ENCODE measurements at places on chromosomes 7 and 10.

- no peak for DNase-seq
These were observed 216.3 kb downstream of the ADARB2 start for GRCh38 chr10:1520909-1521565.

DNA sequence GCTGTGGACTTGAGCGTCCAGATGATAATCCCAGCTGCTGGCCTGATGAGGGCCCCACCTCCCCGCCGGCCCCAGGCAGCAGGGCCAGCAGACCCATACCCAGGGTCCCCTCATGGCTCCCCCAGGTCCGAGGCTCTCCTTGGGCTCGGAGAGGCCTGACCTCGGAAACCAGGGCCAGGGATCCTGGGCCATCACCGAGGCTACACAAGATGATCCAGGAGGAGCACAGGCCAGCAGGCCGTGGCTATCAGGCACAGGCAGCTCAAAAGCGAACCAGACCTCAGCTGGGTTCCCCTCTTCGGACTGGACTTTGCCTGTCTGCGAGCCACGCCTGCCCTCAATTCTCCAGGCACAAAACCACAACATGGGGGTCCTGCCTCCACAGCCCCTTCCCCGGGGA, 17.4 kb downstream of the PDGFA start:
- no peak for DNase-seq

DNA sequence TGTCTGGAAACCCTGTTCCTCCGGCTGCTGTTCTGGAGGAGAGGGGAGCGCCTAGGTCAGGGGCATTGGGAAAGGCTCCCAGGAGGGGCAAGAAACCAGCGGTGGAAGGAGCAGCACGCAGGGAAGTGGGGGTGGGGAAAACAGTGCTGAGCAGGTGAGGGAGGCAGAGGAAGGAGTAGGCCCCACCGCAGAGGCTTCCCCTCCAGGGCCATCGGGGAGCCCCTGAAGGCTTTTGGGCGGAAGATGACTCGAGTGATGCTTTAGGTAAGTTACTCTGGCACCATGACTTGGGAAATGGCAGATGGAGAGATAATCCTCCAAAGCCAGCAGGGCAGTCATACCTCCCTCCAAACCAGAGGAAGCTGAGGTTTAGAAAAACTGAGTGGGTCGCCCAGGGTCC, 106.5 kb upstream of the ANLN start:
- no peak for DNase-seq

- DNase-seq: no peak
These were observed 11.7 kb downstream of the CYP26A1 start for GRCh38 chr10:93085272-93085859.

DNA sequence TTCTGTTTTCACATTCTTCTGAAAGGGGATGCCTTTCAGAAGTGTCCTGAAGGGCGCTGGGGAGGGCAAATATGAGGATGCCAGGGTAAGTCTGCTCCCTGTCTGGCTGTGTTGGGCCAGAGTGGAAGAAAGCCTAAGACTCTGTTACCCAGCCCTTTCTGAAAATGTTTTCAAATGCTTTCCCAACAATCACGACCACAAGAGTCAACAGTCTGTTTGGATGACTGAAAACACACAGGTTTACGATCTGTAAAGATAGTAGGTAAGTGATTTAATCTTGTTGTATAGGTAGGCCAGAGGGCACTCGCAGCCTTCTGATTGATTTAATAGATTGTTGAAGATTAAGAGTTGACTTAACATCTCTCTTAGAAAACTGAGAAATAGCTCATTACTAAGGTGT, 13.2 kb downstream of the SGPL1 start:
- no peak for DNase-seq

- no peak for DNase-seq
These were observed 247.0 kb downstream of the SORCS1 start for GRCh38 chr10:106917452-106918055.

DNA sequence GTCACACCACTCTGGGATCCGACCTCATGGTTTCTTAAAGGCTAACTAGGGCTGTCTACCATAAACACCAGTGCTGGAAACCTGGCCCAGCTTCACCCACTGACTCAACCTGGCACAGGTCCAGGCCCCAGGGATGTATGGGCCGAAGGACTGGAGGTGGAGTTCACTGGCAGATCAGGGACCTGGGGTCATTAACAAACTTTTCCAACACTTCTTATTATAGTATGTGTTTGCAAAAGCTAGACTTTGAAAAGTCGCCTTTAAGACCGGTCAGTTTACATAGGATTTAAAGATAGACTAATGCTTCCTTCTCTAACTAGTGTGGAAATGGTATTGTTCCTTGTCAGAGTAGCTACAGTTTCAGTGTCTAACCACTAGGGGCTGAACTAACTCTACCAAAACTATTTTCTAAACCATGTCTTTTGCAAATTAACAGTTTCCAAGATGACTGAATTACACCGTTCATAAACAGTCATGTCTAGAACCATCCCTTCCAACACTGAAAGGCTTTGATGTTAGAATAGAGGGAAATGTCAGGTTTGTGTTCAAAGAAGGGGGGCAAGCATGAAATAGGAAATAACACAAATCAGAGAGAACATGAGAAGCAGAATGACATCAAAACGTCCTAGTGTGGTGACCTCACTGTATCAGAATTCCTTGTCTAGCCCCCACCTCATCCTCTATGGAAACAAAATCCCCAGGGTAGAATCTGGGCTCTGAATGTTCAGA, 29.7 kb downstream of the STN1 start:
- peak; percentile 64 for DNase-seq

GRCh38 chr10:11658801-11659368, 47.4 kb upstream of the USP6NL start:
- no peak for DNase-seq

- DNase-seq: no peak
These were observed at the start of gene SLC13A4 for GRCh38 chr7:135728136-135728669. Gene SLC13A4 (minus strand): TSS chr7:135728186. CDS start chr7:135727496, 690 bp downstream.

GRCh38 chr7:130425796-130426195, 15.0 kb downstream of the CEP41 start:
- no peak for DNase-seq

- DNase-seq: no peak
These were observed 125.6 kb downstream of the DNAJB6 start for GRCh38 chr7:157462419-157462771.

DNA sequence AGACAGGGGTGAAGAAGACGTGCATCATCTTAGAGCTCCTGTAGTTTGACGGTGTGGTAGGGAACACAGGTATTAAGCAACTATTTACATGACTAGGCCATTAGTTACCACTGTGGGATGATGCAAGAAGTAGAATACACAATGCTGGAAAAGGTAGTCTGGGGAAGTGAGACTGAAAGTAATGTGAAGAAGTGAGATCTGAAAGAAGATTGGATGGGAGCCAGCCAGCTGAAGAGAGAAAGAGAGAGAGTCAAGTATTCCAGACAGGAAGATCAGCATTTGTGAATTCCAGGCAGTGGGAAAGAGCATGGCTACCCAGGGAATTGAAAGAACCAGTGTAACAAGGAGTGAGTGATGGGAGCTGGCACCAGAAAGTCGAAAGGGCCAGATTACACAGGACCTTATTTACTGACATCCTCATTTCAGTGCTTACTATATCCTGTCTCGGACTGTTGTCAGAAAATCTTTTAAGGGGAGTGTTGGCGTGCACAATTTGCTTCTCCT, 4.0 kb upstream of the CFAP58 start:
- peak; percentile 41 for DNase-seq

GRCh38 chr7:5758753-5759335, 22.6 kb downstream of the RNF216 start:
- no peak for DNase-seq

GRCh38 chr7:31687024-31687748, at the start of gene PPP1R17:
Gene PPP1R17 (plus strand): TSS chr7:31687215. CDS start chr7:31692442, 5,227 bp downstream.
- DNase-seq: no peak

GRCh38 chr7:30771880-30772425, 736 bp downstream of the MINDY4 start:
- peak; percentile 59 for DNase-seq

DNA sequence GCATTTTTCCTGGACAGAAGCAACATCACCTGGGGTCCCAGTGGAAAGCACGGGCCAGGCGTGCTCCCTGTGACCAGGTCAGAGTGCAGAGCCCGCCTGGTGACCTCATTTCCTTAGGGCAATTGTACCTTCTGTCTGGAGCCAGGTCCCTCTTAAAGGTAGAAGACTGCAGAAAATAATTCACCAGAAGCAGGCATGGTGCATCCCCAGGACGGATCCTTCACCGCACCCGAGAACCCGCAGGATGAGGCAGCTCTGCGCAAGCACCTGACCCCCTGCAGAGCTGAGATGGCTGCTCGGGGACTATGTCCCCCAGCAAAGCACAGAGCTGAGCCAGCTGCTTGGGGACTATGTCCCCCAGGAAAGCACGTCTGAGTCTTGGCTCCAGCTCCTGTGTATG, 557.6 kb downstream of the PTPRN2 start:
- DNase-seq: no peak

- no peak for DNase-seq
These were observed 11.4 kb upstream of the HKDC1 start for GRCh38 chr10:69208761-69209160.

- DNase-seq: no peak
These were observed 199.5 kb upstream of the PFKP start for GRCh38 chr10:2867788-2868299.

DNA sequence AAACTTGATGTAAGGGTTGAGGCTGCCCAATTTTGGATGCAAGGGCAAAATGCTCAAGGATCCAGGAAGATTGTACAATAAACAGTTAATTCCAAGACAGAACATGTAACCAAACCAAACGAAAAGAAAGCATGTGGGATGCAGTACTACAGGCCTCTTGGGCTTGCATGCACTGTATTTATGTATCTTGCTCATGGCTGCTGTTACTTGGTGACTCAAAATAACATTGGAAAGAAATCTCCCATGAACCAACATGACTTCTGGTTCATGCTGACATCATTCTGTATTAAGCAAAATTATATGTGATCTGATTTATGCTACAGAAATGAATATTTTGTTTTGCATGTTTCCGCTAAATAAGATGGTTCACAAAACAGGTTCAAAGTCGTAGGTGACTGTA, 65.9 kb upstream of the FZD1 start:
- no peak for DNase-seq

GRCh38 chr7:1086588-1087464, 1.1 kb upstream of the GPER1 start:
- peak; percentile 94 for DNase-seq

DNA sequence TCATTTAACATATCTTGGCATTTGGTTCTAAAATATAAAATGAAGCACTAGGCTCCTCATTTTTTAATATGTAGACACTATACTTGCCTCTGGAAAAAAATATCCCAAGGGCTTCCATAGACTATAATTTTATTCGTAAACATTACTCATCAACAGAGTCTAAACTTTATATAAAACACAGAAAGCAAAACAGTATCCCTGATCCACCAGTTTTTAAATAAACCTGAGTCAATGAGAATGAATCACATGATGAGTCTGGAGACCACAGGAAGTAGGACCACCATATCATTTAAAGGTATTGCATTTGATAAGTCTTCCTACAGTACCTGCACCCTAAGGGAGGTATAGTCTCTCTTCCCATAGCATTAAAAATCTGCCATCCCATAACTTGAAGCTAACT, 228.0 kb downstream of the DGKI start:
- no peak for DNase-seq

GRCh38 chr7:30970074-30970473, 6.3 kb downstream of the GHRHR start:
- DNase-seq: no peak

DNA sequence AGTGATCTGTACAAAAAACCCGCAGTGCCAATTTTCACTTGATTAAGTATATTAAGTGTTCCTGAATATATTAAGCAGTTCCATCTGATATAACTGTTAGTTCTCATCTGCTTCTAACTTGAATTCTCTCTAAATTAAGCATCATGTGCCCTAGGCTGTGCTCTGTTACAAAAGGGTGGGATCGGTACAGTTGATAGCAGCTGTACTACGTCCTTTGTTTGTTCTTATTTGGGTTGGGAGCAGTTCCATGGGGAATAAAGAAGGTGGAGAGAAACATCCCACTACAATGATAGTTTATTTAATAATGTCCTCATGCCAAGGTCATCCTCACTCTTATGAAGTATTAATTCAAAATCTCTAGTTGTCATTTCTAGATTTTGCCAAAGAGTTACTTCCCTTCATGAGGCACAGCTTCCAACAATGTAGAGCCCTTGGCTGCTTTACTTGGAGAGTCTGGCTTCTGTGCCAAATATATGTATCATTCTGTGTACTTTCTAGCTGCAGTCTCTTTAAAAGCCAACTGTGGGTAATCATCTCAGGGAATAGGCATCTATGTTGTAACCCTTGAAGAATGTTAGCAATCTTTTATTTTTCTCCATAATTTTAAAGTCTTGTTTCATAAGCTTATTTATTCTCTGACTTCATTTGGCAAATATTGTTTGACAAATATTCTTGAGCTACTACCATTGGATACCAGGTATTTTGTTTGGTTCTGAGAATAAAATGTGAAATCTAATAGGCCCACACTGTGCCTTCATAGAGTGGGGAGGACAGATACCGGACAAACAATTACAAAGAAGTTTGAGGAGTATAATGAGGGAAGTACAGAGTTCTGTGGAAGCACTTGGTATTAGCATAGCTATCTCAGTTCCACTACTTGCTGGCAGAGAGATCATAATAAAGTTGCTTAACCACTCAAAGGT, 22.4 kb upstream of the AHR start:
- no peak for DNase-seq

DNA sequence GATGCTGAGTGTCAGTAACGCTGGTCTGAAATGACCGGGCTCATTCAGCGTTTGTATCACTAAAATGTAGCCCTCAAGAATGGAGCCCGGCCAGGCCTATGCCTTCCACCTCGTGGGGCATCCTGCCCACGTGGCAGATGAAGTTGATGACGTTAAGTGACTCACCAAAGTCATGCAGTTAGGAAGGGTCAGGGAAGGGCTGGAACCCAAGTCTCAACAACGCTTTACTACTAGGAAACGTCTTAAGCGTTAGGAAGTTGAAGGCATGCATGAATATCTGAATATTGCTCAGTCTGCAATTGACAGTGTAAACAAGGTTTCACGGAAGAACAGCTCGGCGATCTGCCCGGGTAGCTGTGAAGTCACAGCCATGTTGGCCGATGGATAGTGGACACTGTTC, 14.0 kb upstream of the UBE3C start:
- DNase-seq: no peak

GRCh38 chr7:151226560-151226874, 488 bp downstream of the ABCF2 start:
- DNase-seq: no peak
